ENCODE measurements at places on chromosomes 3 and 15. TPM values are rescaled to one million over a fixed set of nuclear protein-coding genes. Genes with fewer than 3 reads are reported as not detected.
A peak's percentile ranks its signal among the peaks of the same experiment; 100 is the strongest.

- DNase-seq: no peak
These were observed 49.3 kb downstream of the CLDN18 start for GRCh38 chr3:138059261-138059660.

DNA sequence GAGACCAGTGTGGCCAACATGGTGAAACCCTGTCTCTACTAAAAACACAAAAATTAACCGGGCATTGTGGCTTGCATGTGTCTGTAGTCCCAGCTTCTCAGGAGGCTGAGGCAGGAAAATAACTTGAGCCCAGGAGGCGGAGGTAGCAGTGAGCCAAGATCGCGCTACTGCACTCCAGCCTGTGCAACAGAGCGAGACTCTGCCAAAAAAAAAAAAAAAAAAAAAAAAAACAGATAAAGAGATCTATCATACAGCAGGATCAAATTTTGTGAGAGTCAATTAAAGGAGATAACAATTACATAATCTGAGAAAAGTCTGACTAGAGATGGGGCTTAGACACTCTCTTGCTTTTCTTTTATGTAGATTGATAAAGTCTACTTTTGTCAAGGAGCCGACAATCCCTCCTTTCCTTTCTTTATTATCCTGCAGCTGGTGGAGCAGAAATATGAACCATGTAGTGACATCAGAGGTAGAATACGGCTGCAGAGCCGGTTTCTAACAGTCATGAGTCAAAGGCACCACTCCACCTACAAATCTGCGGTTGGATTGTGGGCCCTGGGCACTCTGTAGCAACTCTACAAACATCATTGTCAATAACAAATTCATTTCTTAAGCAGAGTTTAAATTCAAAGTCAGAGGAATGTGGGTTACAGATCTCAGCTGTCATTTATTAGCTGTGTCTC lies 9.0 kb downstream of the C2CD4A start:
- peak; percentile 54 for DNase-seq

DNA sequence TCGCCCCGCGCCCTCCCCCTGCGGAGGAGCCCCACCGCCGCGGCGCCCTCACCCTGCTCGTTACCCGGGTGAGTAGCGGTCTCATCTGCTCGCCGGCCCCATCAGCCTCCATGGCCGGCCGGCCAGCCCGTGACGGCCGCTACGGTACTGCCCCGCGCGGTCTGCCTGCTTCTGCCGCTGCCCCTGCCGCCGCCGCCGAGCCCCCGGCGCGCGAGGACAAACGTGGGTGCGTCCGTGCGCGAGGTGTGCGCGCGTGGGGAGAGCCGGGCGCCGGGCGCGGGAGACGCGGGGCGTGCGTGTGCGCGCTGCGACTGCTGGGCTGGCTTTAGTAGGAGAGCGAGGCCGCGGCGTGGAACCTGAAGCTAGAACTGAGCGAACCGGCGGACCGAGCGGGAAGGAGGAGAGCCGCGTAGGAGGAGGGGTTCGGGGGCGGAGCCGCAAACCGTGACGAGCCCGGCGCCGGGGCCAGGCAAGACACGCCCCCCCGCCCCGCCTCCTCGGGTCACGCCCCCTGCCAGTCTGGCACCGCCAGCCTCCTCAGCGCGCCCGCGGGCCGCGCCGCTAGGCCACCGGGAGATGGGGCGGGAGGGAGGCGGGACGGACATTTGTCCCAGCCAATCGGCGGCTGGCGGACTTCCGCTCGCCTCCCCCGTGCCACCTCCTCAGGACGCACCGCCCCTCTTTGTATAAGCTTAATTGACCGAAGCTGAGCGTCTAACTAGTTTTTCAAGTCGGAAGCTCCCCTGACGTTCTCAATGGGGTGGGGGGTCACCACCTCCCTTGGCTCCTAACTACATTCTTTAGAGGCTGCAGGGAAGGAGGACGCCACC lies at the start of gene SLC4A7:
TSS of gene SLC4A7 (minus strand) at position 370 of the 830 bp plus-strand sequence. CDS start at position 112, 258 bp downstream.
- DNase-seq: peak; percentile 98

DNA sequence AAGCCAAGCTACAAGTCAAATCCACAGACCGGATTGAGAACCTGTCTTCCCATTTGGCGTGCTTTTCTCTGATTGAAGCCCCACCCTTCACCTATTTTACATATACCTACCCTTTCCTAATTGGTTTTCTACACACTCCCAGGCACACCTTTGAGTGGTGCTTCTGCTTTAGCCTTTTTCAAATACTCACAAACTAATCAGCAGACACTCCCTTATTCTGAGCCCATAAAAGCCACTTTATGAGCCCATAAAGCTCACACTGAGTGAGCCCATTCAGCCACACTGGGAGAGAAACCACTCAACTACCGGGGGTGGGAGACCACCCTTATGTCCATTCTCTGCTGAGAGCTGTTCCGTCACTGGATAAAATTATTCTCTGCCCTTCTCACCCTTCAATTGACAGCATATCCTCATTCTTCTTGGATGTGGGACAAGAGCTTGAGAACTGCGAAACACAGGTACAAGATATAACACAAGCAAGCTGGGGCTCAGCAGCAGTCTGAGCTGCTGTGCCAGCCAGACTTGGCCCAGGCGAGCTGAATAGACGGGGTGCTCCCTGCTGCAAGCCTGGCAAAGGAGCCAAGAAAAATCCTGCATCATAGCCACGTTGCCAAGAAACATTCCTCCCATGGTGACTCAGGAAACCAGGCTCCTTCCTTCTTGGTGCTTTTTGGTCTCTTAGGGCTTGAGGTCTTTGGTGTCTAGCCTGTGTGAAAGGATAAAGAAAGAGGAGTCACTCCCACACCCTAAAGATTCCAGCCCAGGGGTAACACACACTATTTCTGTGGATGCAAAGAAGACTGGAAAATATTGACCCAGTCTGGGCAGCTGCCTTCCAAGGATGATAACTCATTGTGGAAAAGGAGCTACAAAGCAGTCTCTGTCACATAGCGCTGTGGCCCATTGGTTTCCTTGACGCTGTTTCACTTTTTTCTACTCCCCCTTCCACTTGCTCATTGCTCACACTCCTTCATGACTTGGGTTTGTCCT lies 609.7 kb downstream of the MCTP2 start:
- DNase-seq: no peak

GRCh38 chr15:71275098-71275497 lies 159.8 kb downstream of the THSD4 start:
- no peak for DNase-seq

DNA sequence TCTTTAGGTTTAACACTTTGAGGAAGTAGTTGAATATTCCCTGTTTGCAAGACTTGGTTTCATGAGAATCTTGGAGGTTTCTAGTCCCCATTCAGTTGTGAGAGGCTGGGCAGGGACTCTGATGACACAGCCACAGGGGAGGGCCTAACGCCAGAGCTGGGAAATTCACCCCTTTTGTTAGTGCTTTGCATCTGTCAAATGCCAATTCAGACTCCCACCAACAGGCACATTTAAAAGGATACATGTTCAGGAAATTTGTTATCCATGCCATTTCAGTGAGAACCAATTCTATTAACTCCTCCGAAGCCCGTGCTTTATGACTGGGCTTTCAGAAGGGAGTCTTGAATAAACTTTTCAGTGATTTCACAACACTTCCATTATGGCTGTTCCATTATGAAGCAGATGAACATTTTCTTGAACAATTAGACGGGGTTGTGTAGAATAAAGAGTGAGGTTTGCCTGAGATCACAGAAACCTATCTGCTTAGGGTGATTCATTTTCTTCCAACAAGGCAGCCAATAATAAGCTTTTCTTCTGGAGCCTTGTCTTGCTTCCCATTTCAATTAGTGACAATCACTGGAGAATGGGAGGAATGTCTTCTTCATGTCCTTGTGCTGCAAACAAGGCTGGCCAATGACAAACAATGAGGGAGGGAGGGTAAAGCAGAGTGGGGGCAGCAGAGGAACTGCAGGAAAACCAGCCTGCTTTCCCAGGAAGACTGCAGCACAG lies 90.6 kb downstream of the SOX14 start:
- no peak for DNase-seq

DNA sequence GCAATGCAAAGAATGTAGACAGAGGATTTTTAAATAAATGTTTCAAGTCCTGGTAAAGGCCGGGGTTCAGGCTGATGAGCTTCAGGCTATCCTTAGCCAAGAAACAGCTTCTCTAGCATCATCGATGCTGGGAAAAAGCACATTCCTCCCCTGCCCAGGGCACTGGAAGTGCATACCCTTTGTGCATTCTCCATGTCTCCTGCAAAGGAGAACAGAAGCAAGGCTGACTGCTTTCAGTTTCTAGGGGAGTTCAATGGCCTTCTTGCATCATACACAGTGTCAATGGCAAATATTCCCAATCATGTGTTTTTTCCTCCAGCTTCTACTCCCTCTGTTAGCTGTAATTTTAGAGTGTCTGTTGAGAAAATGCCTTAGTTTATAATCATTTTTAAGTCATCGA lies 59.9 kb downstream of the GPR176 start:
- peak; percentile 5 for DNase-seq

DNA sequence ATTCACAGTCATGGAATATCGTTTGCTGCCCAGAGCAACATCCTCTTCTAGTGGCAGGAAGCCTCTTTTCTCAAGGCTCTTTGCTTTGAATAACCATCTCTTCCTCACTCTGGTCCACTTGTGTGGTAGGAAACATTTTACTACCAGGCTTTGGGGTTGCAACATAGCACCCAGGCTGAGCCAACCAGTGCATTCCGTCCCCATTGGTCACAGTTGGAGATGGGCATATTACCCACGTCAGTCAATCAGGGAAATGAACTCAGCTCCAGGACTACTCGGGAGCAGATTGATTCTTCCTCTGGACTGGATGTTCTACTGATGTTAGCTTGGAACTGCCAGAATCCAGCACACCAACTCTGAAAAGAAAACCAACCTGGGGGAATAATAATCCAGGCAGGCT lies 4.2 kb upstream of the PEX5L start:
- no peak for DNase-seq

DNA sequence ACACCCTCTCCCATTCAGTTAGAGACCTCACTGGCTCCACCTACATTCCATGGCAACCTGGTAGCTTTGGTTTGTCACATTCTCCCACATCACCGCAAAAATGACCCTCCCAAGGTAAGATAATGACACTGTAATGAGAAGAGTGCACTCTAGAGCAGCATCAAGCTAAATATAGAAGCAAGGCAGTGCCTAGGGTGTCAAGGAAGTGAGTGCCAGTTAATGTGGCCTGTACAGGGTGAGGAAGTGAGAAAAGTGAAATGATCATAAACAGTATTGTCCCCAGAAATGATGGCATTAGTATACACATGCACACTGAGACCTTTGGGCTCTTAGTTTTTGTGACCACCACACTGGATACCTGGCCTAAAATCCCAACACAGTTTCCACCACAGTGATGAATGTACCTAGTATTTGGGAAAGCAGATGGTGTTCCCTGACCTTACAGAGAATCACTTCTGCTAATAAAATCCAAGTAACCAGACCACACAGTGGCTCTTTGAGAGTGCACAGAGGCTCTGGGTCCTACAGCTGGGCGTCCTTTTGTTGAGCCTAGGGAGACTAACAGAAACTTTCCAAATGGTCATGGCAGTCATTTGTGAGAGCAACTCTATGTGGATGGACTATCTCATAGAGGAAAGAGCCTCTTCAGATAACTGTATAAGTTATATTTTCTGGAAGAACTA lies 106.6 kb downstream of the ARPP21 start:
- no peak for DNase-seq

DNA sequence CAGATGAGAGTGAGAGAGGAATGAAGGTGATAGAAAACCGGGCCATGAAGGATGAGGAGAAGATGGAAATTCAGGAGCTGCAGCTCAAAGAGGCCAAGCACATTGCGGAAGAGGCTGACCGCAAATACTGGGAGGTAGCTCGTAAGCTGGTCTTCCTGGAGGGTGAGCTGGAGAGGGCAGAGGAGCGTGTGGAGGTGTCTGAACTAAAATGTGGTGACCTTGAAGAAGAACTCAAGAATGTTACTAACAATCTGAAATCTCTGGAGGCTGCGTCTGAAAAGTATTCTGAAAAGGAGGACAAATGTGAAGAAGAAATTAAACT lies 88.9 kb downstream of the EOMES start:
- DNase-seq: no peak

DNA sequence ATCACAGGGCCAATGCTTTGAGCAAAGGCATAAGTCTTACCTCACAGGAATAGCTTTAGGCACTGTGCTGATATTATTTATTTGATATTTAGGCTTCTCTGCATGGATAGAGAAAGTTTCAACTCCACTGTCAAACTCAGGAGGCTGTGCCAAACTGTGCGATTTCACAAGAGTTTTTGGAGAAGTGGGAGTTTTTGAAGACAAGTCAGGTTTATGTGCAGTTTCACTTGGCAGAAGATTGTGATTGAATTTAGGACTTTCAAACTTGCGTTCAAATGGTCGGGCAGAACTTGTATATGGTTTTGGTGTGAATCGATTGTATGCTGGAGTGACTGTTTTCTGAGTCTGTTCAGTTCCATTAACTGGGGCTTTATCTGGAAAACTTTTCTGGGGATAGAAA lies 113.7 kb downstream of the TJP1 start:
- DNase-seq: peak; percentile 50

- no peak for DNase-seq
These were observed 55.7 kb downstream of the UMPS start for GRCh38 chr3:124785973-124786372.

- no peak for DNase-seq
These were observed 112.7 kb downstream of the SNRK start for GRCh38 chr3:43399034-43399433.

Gene RBMS3
- 142 TPM for total RNA-seq

Gene KCNMB3
- 5.6 TPM for total RNA-seq

Gene ADAMTS9
- total RNA-seq: 44.2 TPM

Gene ROBO1
- total RNA-seq: 8.6 TPM

Measured in thyroid gland (tissue), 4 donors.